NT2/D1 (cell line): ENCODE measurements at places on chromosomes 3 and 15.

- no peak for DNase-seq
Observed at GRCh38 chr15:67405208-67406191, 115.4 kb upstream of the C15orf61 start.

- DNase-seq: peak; percentile 78
Observed at GRCh38 chr3:112390783-112391641, 58.1 kb downstream of the CD200 start.

DNA sequence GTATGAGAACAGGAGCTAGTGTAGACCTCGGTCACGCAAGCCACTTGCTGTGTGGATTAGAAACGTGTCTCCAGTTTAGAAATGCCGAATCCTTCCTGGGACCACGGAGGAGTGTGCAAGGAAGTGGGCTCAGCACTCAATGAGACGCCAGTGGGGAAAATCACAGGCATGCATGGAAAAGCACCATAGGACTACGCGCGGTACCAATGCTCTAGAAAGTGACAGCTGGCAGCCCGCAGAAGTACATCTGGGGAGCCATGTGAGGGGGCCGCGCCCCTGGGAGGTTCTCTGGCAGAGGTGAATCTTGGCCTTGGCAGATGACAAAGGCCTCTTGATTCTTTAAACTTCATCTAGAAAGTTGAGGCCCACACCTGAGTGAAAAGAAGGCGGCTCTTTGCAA lies 99.3 kb downstream of the LRRK1 start:
- DNase-seq: no peak

DNA sequence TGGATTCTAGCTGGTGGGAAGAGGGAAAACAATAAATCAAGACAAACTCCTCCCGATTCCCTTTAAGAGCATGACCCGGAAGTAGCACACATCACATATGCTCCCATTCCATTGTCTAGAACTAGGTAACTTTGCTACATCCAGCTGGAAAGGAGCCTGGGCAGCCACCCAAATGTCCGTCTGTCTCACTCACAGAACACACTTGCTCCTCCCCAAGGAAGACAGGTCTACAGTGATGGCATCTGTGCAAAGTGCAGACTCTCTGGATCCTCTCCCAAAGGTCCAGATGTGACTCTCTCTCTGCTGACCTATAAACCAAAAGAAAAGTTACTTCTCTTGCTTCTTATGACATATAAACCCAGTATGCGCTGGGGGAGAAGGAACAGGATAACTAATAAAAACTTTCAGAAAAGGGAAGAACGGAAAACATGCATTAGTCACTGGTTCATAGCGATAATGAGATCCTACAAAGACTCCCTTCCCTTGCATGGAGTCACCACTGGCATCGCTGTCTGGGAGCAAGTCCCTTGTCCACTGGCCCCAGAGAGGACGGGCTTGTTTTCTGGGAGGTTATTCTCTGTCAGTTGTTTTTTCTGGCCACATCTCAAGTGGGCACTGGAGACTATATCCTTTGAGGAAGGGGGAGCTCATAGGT lies 29.8 kb upstream of the EPHB3 start:
- DNase-seq: no peak

DNA sequence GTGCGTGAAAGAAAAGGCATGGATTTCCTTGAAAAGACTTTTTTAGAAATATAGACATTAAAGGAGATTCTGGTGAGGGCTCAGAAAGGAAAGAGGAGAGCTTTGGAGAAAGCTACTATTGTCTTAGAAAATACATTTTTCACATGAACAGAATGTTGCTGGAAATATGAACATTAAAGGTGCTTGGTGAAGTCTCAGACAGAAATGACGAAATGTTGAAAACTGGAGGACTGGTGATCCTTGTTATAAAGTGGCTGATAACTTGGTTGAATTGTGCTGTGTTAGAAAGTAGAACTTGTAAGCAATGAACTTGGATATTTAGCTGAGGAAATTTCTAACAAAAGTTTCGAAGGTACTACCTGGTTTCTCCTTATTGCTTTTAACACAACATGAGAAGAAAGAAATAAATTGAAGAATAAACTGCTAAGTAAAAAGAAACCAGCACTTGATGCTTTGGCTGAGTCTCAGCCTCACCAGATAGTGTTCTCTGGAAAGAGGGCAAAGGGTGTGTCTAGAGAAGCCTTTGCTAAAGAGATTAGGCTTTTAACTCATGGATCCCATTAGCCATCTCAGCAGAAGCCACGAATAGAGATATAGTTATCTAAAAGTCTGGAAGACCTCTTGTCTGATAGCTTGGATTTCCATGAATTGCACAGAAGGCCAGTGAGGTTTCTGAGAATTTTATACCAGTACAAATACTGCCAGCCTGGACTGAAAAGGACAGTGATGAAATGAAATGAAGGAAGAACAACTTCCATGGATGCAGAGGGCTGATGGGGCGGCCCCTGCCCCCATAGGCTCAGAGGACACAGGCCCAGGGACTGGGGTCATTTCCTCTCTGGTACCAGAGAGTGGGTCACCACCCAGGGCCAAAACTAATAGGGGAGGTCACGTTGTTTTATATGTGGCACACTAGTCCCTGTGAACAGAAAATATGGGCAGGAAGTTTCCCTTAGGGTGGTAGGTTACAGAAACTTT lies 91.5 kb downstream of the RPL22L1 start:
- DNase-seq: no peak

DNA sequence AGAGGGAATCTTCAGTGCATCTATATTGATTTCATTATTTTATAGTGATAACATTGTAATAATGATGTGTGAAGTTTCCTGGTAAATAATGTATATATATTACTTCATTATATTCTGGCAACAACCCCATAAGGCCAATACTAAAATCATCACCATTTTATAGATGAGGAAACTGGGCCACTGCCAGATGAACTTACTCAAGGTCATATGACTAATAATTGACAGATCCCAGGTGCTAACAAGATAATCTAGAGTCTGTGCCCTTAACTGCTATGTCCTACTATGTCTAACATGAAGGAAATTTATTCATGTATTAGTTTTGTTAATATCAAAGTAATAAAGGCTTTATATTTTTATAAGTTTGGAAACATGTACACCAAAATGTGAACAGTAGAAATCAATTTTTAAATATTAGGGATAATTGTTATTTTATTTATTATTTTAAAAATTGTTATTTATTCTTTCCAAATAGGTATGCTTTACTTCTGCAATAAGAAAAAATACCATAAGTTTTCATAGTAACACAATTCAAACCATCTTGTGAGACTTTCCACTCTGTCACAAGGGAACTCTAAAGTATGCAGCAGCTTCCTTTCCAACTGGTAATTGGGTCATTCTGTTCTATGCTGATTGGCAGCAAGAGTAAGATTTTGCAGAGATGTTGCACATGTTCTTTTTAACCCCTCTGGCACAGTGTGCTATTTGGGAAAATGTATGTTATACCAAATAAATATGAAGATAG lies 90.8 kb upstream of the CMC1 start:
- DNase-seq: no peak

GRCh38 chr15:61480863-61481262 lies 251.8 kb upstream of the RORA start:
- DNase-seq: no peak

DNA sequence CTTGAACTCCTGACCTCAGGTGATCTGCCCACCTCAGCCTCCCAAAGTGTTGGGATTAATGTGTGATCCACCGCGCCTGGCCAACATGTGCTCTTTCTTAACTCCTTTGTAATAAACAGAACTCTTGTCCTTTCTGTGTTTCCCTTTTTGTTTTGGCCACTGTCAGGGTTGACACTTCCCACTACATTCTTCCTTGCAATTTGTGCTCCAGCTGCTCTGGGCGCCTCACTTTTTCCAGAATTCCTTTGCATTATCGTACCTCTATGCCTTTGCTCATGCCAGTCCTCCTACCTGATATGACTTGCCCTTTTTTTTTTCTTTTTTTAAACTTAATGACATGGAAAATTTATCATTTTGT lies 38.8 kb upstream of the SMAD3 start:
- DNase-seq: no peak

GRCh38 chr3:127728417-127729015 lies 55.8 kb downstream of the ABTB1 start:
- DNase-seq: no peak

- no peak for DNase-seq
Observed at GRCh38 chr3:121482660-121483059, 63.1 kb downstream of the POLQ start.

- no peak for DNase-seq
Observed at GRCh38 chr15:85095566-85095965, 113.9 kb downstream of the PDE8A start.

GRCh38 chr15:49506341-49506740 lies 83.3 kb downstream of the FGF7 start:
- DNase-seq: no peak

- DNase-seq: no peak
Observed at GRCh38 chr3:191366675-191367074, 36.3 kb upstream of the UTS2B start.
